ENCODE measurements at places on chromosomes 6 and 20.
A peak's percentile ranks its signal among the peaks of the same experiment; 100 is the strongest.

GRCh38 chr20:4661191-4661590 is 60.5 kb upstream of the PRND start:
- peak; percentile 32 for DNase-seq

GRCh38 chr6:102126488-102126887 is 733.0 kb downstream of the GRIK2 start:
- no peak for DNase-seq

DNA sequence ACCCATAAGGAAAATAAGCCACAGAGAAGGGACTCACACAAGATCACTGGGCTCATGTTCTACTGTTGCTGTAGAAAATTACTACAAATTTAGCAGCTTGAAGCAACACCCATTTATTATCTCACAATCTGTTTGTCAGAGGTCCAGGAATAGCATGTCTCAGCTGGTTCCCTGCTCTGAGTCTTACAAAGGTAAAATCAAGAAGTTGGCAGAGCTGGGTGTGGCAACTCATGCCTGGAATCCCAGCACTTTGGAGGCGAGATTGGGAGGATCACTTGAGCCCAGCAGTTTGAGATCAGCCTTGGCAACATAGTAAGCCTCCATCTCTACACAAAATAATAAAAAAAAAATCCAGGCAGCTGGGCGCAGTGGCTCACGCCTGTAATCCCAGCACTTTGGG is 28.5 kb upstream of the ZNF831 start:
- DNase-seq: no peak

- DNase-seq: no peak
Measured at GRCh38 chr6:89723046-89723445, 84.5 kb upstream of the LYRM2 start.

- no peak for DNase-seq
Measured at GRCh38 chr20:40632346-40632976, 56.6 kb downstream of the MAFB start.

DNA sequence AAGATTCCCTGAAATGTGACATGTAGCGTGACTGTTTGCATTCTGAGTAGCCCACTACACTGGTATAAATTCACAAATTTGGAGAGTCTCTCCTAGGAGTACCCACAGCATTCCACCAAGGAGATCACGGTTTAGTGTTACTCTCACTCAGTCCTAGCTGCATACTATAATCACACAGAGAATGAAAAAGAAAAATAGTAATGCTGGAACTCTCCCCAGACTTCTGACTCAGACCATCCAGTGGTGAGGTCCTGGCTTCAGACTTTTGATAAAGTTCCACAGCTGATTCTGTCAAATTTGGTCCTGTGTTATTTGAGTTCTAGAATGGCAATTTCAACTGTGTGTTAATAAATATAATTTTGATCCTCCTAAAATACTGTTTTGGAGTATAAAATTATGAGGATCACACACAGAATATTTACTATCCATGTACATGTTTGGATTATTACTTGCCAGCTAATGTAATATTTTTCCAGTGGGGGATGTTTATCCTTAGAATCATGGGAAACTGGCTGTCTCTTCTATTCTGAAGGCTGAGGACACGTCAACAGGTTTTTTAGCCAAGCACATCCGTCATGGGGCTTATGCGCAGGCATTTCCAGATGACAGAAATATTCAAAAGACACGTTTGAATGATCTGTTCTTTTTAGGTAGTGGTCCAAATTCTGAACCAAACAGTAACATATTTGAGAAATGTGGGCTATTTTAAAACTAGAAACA is 5.1 kb upstream of the KIAA0408 start:
- DNase-seq: no peak

DNA sequence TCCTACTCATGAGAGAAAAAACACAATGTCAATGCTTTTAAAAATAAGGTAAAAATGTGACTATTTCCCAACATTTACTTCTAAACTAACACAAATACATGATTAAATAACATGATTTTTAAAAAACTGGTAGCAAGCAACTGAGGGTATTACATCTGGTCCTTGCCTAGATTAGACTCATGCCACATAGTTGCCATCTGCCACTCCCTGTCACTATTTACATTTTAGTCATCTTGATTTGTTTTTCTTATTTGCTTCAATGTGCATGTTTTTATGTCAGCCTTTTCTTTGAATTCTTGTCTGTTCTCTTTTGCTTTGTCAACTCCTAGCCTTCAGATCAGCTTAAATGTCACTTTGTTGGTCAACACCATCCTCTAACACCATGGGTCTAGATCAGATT is 207.0 kb upstream of the SIM1 start:
- DNase-seq: no peak

DNA sequence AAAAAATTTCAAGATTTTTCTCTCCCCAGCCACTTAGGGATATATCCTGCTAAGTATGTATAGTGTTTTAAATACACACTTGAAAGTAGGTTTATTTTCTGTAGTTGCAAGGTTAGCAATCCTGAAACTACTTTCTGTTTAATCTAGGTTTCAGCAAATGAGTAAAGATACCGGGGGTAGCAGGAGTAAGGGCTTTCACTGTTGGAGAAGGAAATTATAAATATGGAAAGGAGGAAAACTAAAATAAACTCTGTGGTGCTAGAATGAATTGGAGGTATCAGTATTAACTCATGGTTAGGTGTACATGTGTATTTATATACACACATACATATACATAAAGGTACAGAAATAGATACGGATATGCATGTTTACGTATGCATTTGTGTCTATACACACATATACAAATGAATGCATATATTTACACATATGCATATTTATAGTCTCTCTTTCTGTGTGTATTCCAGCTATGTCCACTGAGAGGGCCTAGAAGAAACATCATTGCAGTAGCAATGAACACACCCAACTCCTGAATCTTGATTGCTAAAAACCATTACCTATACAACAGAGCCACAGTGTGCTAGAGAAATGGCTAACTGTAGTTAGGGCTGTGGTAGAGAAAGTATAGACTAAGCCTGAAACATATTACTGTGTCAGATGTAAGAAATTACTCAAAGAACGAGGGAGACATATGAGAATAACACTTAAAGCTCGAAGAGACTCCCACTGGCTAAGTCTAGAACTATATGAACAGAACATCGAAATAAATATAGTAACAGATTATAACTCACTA is 95.9 kb upstream of the EMILIN3 start:
- DNase-seq: no peak

DNA sequence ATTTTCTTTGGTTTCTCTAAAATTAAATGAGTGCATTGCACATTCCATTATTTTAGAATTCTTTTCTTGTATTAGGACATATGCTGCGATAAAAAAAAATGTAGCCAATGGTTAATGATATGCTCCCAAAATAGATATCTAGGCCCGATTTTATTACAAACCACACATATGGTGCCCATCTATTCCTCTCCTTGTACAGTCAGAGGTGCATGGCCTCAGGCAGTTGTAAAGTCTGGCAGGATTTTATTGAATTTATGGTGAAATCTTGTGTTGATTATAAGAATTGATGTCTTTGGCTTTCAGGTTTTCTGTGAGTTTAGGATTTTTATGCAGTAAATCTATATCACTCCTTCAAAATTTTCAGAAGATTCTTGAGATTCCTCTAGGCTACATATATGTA is 192.2 kb downstream of the RFPL4B start:
- no peak for DNase-seq

DNA sequence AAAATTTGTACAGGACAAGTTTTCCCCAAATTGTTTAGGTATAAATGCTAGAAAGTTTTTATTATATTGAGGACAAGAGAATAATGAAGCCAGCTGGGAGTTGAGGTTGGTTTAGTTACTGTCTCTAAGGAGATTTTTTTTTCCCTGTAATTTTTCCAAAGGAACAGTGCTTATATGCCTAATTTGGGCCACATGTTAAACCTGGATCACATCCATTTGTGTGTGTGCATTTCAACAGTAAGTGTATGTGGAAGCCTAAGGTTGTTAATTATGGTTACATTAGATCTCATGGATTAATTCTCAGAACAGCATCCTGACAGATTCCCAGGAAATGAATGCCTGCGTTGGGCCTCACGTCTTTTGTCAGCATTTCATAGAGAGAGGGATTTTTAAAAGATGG is 4.5 kb downstream of the IGF2R start:
- no peak for DNase-seq

GRCh38 chr6:31660381-31661261 is at the start of gene C6orf47:
Gene C6orf47 (minus strand): TSS chr6:31660778. CDS start chr6:31659947, 831 bp downstream.
- peak; percentile 78 for DNase-seq

GRCh38 chr20:18009116-18009515 is 40.3 kb downstream of the MGME1 start:
- no peak for DNase-seq

- no peak for DNase-seq
Measured at GRCh38 chr20:46631874-46632446, 19.3 kb downstream of the SLC13A3 start.

DNA sequence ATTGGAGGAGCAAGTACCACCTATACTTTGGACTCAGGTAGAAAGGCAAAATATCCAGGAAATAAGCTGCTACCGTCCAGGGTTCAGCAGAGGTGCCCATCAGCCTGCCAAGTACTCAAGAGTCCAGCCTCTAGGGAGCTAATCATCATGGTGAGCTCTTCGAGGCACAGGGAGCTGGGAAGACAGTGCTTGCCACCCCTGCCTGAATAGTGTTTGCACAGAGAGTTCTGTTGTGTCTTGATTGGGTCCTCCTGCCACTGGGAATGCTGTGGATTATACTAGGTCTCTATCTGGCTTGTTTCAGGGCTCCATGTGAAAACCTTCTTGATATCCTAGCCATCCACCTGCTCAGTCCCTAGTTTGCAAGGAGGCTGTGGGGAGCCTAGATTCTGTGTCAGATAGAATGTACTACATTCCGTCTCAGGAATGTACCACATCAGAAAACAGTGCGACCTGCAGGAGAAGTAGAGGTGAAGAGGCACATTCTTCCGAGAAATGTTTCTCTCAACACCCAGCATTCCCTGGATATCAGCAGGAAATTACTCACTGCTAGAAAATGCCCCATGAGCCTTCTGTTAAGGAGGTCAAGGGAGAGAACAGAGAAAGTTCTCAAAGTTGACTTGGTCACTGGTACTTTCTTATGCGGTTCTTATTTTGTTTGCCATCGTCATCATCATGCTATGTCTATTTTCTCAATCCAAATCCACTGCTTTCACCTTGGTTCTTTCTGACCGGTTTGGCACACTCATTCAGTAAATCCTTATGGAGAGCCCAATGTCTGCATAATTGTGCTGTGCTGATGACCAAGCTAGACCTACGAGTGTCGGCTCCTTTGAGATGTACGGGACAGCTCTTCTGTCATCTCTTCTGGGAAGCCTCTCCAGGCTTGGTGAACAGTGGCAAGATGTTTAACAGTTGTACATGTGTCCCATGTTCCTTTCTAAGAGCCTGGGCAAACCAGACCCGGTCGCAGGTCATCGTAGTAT is 30.7 kb downstream of the PTPN1 start:
- DNase-seq: no peak

GRCh38 chr6:160218810-160219209 is 39.8 kb downstream of the SLC22A2 start:
- no peak for DNase-seq

DNA sequence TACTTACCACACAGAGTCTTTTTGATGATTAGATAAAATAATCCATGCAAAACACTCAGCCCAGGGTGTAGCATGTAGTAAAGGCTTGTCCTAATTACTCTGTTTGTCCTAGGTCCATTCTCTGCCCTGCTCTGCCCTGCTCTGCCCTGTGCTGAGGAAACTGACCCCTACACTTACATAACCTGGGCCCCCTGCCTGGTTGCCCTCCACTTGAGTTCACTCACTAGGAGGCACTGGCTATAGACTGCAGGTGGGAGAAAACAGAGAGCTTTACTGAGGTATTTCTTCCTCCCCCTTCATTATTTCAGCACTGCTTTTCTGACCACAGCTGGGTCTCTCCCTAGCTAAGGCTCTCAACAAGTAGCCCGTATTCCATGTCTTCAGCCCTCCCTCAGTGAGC is 70.9 kb upstream of the TBX18 start:
- no peak for DNase-seq

GRCh38 chr6:76788155-76788554 is 675.1 kb downstream of the HTR1B start:
- DNase-seq: no peak

- DNase-seq: no peak
Measured at GRCh38 chr6:20655317-20655716, 121.1 kb downstream of the CDKAL1 start.

GRCh38 chr6:154093231-154094044 is 54.4 kb downstream of the OPRM1 start:
- DNase-seq: no peak

DNA sequence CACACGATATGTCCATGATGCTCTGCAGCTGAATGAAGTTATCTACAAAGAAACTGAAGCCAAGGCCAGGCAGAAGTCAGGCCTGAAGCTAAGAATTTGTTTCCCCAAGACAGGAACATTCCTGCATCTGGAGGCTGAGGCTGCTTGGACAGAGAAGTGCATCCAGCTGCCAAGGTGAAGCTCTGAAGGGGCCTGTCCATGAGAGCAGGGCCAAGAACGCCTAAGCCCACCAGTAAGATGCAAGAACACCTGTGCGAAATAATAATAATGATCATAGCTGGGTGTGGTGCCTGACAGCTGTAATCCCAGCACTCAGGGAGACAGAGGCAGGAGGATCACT is 37.7 kb upstream of the B4GALT5 start:
- DNase-seq: no peak

- DNase-seq: no peak
Measured at GRCh38 chr20:14992961-14993360, 655.5 kb upstream of the FLRT3 start.

- DNase-seq: no peak
Measured at GRCh38 chr6:39902786-39903465, 31.3 kb downstream of the MOCS1 start.

GRCh38 chr6:100892693-100893092 is 11.6 kb upstream of the ASCC3 start:
- DNase-seq: no peak

GRCh38 chr6:170046791-170047626 is 243.9 kb downstream of the DLL1 start:
- DNase-seq: no peak

GRCh38 chr20:35012227-35013069 is 56.8 kb downstream of the MYH7B start:
- no peak for DNase-seq

- DNase-seq: no peak
Measured at GRCh38 chr20:59224236-59224635, 60.6 kb downstream of the ZNF831 start.

DNA sequence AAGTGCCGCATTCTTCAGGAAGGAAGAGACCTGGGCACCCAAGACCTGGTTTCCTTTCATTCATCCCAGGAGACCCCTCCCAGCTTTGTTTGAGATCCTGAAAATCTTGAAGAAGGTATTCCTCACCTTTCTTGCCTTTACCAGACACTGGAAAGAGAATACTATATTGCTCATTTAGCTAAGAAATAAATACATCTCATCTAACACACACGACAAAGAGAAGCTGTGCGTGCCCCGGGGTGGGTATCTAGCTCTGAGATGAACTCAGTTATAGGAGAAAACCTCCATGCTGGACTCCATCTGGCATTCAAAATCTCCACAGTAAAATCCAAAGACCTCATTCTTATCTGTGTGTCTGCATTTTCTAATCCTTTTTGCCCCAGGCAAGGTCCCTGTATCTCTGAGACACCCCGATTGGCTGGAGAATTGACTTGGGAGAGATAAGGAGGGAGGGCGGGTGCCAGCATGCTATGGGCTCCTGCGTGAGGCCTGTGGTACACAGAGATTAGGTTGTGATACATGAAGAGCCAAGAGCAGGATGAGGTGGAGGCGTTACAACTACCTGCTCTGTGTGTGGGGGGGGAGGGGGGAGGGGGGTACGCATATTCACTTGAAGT is 4.8 kb downstream of the MUC21 start:
- no peak for DNase-seq

GRCh38 chr6:33168639-33169038 is 23.6 kb downstream of the COL11A2 start:
- DNase-seq: no peak

- DNase-seq: no peak
Measured at GRCh38 chr6:44538131-44538806, 150.8 kb downstream of the CDC5L start.

- DNase-seq: no peak
Measured at GRCh38 chr6:154386848-154387717, 30.5 kb upstream of the IPCEF1 start.

Measured in activated CD4-positive, alpha-beta T cell treated with anti-CD3 and anti-CD28 coated beads, Interleukin-2, amount 50 U/mL, for 48 hours (primary cell).